Hematopoietic multipotent progenitor cell treated with erythropoietin and hydrocortisone succinate and interleukin-3 and kit ligand, for 8 days (in vitro differentiated cells): ENCODE measurements at places on chromosomes 12 and 14.
A peak's percentile ranks its signal among the peaks of the same experiment; 100 is the strongest.

DNA sequence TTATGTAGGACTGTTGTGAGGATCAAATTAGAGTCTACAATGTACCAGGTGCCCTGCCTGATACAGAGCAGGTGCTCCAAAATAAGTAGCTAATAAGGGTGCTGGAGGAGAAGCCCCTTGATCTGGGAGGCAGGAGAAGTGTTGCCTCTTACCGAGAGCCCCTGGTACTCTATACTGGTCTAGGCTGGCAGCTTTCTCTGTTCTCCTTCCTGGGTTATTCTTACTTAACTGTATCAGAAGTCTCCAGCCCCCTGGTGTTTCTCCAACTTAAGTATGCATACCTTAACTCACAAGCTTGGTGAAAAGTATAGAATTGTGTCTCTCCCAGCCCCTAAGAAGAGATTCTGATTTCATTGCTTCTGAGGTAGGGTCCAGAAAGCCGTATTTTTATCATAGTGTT is 254.9 kb downstream of the LRIG3 start:
- DNase-seq, result no peak

GRCh38 chr14:99137001-99137700 is 134.8 kb downstream of the BCL11B start:
- no peak for DNase-seq

DNA sequence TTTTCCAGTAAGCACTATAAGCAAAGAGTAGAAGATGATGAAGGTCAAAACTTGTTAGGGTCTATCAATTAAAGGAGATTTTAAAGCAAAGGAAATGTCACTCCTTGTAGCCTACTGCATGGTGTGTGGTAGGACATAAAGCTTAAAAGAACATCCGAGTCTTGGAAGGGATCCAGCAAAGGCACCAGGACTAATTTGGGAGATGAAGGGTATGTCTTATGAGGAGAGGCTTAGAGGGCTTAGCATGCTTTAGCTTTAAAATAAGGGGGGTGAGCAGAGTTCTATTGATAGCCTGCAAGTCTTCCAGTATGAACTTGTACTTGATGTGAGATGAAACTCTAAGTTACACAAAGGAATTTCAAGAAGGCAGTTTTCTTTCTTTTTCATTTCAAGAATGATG is 11.8 kb upstream of the MYBPC1 start:
- DNase-seq, result no peak

- peak; percentile 27 for DNase-seq
Measured at GRCh38 chr12:103840462-103840875, 565 bp downstream of the NT5DC3 start.

- no peak for DNase-seq
Measured at GRCh38 chr14:98219638-98220037, 1052.4 kb downstream of the BCL11B start.

- DNase-seq, result no peak
Measured at GRCh38 chr12:130983328-130984017, 29.8 kb downstream of the ADGRD1 start.

- no peak for DNase-seq
Measured at GRCh38 chr12:103964805-103965204, 867 bp upstream of the TDG start.

GRCh38 chr14:31229638-31230572 is 22.3 kb upstream of the HECTD1 start:
- DNase-seq, result peak; percentile 93

GRCh38 chr12:127565241-127565640 is 701.7 kb upstream of the TMEM132C start:
- no peak for DNase-seq

- no peak for DNase-seq
Measured at GRCh38 chr14:76829013-76829365, 2.8 kb downstream of the LRRC74A start.

DNA sequence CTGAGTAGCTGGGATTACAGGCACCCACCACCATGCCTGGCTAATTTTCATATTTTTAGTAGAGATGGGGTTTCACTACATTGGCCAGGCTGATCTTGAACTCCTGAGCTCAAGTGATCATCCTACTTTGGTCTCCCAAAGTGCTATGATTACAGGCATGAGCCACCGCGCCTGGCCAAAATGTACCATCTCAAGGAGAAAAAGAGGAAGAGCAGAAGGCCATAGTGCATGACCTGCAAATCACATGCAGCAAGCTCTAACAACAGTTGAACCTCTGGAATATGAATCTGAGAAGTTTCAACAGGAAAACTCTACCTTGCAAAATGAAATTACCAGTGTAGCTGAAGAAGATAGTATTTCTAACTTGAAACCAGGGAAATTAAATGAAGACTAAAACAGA is 17.1 kb upstream of the SERPINA1 start:
- DNase-seq, result no peak

- peak; percentile 93 for DNase-seq
Measured at GRCh38 chr12:121128908-121129810, 3.5 kb upstream of the P2RX7 start.

DNA sequence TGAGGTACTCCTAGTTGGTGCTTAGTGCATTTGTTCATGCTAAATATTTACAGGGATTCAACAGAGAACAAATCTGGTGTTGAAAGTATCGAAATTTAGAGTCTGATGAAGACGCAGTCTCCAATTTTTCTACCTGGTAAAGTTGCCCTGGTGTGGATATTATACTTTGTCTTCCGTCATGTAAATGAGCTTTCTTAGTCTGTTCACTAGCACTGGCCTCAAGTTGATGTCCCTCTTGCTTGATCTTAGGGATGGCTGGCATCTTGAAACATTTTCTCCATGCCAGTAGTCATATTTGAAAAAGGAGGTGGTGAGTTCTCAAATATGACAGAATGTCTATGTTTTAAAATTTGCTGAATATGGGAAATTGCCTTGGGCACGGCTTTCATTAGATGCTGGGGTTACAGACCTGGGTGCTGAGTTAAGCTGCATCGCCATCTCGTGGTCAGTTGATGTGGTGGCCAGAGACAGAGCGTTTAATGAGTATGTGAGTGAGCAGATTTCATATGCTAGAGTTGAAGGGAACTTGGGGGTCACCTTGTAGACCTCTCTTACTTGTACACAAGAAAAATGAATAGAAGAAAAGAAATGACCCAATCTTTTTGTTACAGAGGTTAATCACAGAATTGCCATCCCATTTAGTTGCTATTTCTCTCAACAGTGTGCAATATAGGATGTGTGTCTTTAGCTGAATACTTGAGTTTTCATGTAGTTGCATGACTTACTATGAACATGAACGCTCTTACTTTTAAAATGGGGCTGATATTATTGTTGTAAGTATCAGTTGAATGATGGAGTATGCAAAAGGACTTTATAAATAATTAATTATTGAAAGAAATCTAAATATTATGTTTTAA is 172.8 kb upstream of the DCN start:
- DNase-seq, result peak; percentile 52

DNA sequence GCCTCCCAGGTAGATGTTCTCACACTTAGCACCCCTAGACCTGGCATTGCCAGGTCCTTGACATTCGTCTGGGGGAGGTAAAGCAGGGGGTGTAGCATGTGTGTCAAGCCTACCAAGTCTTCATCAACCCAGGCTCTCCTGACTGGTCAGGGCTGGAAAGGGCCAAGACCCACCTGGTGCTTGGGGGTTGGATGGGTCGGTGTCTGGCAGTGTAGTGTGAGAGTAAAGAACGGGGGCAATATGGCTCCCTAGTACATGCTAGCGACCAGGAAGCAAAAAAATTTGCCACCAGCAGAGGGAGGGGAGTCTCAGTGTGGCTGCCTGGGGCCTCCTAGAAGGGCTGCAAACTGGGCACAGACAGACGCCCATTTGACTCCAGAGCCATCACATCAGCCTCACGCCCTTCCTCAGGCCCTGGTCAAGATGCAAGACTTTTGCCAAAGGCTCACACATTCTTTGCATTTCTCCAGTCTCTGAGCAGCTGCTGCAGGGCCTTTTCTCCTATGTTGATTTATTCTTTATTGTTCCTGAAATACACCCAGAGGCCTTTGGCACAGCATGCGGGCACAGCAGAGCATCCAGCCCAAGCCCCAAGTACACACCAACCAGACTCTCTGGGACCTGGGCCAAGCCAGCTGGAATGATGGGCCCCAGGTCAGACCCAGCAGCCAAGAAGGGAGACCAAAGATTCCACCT is 38.3 kb upstream of the PNMA1 start:
- peak; percentile 70 for DNase-seq

DNA sequence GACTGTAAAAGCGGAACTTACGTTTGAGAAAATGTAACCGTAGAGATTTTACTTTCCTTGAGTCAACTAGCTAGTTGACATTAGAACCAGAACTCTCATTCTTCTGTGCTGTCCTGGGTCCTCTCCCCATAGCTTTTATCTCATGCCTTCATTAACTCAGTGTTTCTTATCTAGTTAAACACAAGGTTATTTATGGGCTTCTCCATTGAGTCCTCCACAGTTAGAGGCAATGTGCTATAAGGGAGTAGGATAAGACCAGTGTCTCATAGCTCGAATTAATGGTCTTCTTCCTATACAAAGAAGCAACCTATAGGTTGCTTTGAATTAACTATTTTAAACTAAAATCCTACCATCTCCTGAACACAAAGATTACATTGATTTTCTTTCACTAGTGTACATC is 129.8 kb downstream of the ACSS3 start:
- DNase-seq, result no peak

GRCh38 chr12:16927259-16927658 is 321.3 kb upstream of the LMO3 start:
- DNase-seq, result no peak

GRCh38 chr12:22856178-22856577 is 231.2 kb downstream of the ETNK1 start:
- DNase-seq, result peak; percentile 50

DNA sequence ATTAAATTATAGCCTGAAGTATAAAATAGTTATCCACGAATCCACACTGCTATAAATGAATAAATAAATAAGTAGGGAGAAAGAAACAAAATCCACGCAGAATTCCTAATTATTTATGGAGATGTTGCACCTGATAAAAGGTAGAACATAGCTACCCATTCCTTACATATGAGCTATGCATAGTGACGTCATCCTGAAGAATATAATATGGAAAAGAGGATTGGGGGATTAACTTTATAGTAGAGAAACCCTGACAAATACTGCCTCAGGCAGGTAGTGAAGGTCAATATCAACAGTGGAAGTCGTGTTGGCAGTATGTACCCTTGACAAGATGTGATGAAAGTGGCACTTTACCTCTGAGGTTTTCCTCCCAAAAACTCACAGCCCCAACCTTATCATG is 82.5 kb downstream of the PLCZ1 start:
- DNase-seq, result no peak

DNA sequence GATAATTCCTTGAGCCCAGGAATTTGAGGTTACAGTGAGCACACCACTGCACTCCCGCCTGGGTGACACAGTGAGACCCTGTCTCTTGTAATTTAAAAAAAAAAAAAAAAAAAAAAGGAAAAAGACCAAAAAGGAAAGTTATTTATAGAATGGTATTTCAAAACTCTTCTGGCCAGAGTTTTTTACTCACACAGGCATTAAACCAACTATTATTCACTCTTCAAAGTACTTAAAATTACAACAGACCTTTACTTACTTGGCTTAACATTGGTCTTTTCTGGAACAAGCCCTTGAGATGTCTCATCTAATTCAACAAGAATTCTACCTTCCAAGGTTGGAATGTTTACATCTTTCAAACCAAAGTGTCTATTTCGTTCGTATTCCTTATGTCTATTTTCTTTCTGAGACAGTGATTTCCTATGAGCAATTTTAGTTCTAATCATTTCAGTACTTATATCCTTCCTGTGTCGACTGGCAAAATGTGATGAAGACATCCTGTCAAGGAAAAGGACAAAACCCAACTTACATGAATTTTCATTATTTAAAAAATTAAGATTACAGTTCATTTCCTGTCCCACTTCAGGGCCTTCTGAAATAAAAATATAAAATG is 2.6 kb downstream of the DLGAP5 start:
- DNase-seq, result no peak

- no peak for DNase-seq
Measured at GRCh38 chr12:92034858-92035401, 110.7 kb downstream of the BTG1 start.

GRCh38 chr12:75971253-75971652 is 60.3 kb downstream of the PHLDA1 start:
- no peak for DNase-seq

GRCh38 chr12:115308918-115309317 is 624.9 kb upstream of the TBX3 start:
- DNase-seq, result no peak

- no peak for DNase-seq
Measured at GRCh38 chr12:5478081-5478706, 46.3 kb downstream of the NTF3 start.

DNA sequence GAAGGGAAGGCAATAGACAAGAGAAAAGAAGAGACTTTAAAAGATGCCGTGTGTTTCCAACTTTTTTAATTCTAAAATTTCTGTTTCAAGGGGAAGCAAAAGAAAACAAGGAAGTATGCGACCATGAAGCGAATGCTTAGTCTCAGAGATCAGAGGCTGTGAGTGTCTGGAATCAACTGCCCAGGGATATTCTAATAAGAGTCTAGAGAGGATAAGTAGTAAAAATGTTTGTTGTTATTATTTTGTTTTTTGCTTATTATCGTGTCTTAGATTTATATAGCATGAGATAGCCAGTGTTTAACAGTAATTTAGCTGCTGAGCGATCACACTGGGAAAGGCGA is 421 bp downstream of the FCF1 start:
- DNase-seq, result no peak

DNA sequence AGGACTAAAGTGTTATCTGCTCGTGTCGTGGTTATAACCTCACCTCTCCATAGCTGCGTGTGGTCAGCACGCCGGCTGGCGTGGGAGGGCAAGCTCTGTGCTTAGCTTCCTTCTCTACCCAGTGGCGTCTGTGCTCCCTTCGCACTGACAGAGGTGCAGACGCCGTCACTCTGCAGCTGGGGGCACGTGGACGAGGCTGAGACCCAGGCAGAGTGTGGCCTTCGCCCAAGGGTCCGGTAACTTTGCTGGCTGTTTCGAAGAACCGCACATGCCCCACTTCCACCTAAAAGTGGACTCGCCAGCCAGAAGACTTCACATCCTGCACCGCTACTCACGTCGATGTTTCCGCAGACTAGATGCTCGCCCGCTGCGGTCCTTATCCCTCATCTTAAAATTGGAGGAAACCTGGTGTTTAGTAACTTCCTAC is 35.9 kb upstream of the DYNC1H1 start:
- DNase-seq, result no peak
